ENCODE measurements at places on chromosomes 1 and 21.
A peak's percentile ranks its signal among the peaks of the same experiment; 100 is the strongest.

- DNase-seq, result no peak
These were observed 30.4 kb downstream of the TMEM63A start for GRCh38 chr1:225851805-225852204.

DNA sequence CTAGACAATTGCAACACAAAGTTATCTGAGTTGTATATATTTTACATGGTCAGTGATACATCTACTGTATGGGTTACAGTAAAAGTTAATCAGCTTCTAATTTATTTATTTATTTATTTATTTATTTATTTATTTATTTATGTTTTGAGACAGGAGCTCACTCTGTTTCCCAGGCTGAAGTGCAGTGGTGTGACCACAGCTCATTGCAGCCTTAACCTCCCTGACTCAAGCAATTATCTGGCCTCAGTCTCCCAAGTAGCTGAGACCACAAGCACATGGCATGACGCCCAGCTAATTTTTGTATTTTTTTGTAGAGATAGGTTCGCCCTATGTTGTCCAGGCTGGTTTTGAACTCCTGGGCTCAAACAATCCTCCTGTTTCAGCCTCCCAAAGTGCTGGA, 241.6 kb downstream of the PTPRC start:
- no peak for DNase-seq

- no peak for DNase-seq
These were observed 751.3 kb upstream of the NEGR1 start for GRCh38 chr1:73033640-73034039.

- no peak for DNase-seq
These were observed 70.8 kb upstream of the ARHGEF16 start for GRCh38 chr1:3383679-3384078.

DNA sequence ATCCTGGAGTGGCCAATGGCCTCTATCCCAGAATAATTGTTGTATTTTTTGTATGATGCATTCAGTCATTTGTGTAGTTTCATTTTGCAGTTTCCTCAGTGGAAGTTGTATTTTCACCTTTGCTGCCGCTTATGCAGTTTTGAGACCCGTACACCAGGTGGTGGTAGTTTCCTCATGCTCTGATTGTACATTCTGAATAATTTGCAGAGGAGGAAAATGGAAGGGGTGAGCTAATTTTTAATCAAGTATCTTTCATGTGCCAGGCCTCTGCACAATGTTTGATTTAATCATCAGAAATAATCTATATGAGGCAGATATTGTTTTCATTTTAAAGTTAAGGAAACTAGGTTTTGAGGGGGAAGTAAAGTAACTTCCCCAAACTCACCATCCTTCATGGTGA, 29.5 kb downstream of the HLX start:
- no peak for DNase-seq

DNA sequence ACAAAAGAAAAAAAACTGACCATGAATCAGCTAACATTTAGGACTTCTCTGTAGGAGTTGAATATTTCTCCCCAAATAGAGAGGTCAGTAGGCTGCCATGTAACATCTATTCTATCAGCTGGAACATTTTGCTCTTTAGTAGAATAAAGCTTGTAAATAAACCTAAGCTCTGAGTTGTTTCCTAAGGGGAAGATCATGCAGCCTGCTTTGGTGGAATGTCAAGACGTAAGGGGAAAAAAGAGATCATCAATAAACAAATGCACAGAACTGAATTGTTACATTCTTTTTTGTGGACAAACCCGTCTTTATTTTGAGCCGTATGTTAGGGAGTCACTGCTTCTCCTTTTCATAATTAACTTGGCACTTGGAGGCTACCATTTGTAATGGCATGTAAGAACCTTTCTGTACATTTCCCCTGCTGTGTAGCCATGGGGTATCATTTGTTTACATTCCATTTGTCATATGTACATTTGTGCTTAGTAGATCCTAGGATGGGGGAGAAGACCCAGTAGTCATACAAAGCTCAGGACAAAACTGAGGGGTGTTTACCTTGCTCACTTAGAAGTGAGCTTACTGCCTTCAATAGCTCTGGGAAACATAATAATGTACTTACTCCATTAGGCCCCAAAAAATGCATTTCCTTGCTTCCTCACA, 10.8 kb upstream of the PALMD start:
- no peak for DNase-seq

GRCh38 chr1:38536089-38536488, 323.5 kb downstream of the RRAGC start:
- DNase-seq, result no peak

DNA sequence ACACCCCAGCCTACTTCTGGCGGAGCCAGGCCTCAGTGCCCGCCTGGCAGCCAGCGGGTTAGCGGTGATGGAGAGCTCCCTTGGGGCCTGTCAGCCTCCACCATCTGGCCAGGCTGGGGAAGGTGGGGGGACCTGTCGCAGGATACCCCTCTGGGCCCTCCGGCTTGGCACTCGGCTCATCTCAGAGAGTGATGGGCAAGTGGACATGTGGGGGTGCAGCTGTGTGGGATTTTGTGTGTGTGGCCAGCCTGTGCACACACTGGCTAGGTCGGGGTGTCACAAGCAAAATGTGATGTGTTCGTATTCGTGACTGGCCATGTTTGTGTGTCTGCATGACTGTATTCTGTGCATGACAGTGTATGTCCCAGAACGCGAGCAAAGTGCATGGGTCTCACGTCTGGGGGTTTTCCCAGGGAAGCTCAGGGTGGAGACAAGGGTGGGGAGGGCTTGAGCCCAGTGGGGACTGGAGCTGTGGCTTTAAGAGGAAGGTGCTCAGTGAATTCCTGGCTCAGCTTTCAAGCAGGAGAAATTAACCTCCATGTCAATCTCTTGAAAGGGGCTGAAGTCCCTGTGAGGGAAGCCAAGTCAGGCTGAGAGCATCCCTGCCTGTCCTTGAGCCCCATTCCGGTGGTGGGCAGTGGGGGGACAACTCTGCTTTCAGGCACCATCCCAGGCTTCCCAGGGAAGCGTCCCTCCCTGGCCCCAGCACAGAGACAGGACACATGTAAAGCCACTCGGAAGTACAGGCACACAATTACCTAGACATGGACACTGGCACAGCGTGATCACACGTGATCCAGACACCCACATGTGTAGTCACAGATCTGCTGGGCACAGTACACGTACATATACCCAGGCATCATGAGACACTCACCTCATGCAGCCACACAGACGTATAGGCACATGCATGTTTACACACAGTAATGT, 21.1 kb upstream of the ADGRB2 start:
- peak; percentile 49 for DNase-seq

- peak; percentile 75 for DNase-seq
These were observed at the start of gene SYDE2 for GRCh38 chr1:85200463-85201339. Gene SYDE2, minus strand, starts transcription at chr1:85201016. Its CDS starts 20 bp downstream, at chr1:85200996.

DNA sequence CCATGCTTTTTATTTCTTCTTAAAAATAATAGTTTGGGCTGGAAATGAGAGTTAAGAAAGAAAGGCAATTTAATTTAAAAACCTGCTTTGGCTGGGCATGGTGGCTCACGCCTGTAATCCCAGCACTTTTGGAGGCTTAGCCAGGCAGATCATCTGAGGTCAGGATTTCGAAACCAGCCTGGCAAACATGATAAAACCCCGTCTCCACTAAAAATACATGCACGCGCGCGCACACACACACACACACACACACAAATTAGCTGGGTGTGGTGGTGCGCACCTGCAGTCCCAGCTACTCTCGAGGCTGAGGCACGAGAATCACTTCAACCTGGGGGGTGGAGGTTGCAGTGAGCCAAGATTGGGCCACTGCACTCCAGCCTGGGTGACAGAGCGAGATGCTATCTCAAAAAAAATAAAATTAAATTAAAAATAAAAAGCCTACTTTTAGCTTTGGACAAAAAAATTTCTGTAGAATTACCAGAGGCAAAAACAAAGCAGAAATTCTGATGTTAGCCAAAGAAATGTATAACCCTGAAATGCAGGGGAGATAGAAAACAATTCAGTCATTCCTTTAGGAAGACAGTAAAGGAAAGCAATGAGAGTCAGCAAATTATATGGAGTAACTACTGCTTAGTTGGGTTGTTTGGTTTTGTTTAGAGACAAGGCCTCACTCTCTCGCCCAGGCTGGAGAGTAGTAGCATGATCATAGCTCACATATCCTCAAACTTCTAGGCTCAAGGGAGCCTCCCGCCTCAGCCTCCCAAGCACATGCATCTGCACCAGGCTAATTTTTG, 15.7 kb upstream of the IPP start:
- no peak for DNase-seq

- no peak for DNase-seq
These were observed 33.7 kb upstream of the PLA2G2C start for GRCh38 chr1:20220036-20220435.

DNA sequence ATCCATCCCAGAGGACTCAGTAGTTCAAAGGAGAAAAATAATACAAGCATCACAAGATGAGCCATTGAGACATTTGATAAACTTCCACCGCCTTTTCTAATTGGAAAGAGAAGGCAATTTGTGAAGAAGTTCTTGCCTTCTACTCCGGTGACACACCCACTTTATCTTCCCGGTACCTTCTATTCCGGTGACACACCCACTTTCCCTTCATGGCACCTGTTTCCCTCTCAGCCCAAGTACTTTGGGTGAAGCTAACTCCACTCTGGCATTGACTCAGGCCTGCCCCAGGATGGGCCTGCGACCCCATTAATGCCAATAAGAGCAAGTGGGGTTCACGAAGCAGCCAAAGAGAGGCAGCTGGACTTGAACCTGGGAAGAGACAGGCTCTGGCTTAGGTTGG, 38.2 kb downstream of the CLDN14 start:
- no peak for DNase-seq

DNA sequence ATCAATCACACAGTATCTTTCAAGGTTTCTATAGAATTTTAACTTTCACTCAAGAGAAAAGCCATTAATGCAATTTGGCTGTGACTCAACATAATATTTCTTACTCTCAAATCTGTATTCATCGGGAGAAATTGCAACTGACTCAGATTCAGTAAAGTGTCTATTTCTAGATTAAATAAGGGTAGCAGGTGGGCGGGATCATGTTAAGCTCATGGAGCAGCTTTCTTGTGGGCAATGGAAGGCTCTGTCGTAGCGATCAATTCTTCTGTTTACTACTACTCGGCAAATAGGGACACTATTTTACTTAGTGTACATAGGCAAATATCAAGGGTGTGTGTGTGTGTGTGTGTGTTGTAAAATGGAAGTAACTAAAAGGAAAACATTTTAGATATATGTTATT, 423.6 kb upstream of the NEGR1 start:
- DNase-seq, result no peak

DNA sequence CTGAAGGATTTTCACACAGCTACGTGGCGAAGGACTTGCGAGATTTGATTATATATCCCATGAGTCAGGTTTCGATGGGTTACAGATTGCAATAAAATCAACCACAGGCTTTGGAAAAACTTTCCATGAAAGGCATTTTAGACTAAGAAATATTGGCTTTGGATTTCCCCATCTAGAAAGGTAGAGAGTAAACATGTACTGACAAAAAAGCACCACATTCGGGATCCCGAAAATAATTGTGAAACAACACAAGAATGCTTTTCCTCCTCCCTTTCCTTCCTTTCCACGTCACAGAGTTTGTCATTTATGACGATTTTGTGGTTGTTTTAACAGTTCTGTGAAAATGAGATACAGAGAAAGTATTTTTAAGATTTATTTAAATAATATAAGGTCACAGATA, 38.5 kb downstream of the TGFB2 start:
- DNase-seq, result no peak

- no peak for DNase-seq
These were observed 36.1 kb upstream of the TTC22 start for GRCh38 chr1:54837002-54837853.

GRCh38 chr1:183276386-183277080, 90.5 kb downstream of the LAMC2 start:
- DNase-seq, result no peak

GRCh38 chr1:169925505-169926482, 32.1 kb upstream of the SCYL3 start:
- no peak for DNase-seq

DNA sequence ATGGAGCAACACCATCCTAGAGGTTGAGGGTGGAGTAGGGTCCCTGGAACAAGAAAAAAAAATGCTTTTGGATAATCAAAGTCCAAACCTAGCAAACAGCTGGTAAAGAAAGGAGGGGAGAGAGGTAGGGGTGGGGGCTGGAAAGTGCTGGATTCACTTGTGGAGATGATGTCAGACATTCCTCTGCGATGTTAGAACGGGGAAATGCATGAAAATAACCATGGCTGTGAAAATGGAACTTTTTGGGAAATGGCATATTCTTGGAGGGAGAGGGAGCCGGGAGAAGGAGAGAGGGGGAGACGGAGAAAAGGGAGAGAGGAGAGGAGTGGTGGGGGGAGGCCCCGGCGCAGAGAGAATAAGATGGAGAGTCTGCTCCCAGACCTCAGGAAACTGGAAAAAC, 53.6 kb downstream of the OLFML2B start:
- DNase-seq, result no peak

- DNase-seq, result no peak
These were observed 10.4 kb upstream of the VSIG8 start for GRCh38 chr1:159872891-159873290.

DNA sequence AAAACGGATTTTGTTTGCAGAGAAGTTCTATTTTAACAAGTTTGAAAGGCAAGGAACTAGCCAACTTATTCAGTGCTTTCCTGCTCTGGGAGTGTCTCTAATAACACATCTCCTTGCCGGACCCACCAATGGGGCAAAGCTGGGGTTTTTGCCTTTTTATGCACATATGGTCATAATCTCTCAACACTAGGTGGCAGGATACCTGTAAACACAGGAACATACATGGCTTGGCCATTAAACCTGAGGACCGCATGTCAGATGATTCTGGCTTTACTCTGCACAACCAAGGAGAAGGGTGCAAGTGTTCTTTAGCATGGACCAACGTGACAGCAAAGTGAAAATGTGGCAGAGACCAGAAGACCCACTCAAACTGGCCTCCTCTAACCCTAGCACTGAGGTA, 4.9 kb downstream of the TMEM9 start:
- DNase-seq, result no peak

- DNase-seq, result no peak
These were observed 37.5 kb downstream of the CTNNBIP1 start for GRCh38 chr1:9872430-9873165.

GRCh38 chr1:201916649-201917249, 28.1 kb downstream of the SHISA4 start:
- no peak for DNase-seq

DNA sequence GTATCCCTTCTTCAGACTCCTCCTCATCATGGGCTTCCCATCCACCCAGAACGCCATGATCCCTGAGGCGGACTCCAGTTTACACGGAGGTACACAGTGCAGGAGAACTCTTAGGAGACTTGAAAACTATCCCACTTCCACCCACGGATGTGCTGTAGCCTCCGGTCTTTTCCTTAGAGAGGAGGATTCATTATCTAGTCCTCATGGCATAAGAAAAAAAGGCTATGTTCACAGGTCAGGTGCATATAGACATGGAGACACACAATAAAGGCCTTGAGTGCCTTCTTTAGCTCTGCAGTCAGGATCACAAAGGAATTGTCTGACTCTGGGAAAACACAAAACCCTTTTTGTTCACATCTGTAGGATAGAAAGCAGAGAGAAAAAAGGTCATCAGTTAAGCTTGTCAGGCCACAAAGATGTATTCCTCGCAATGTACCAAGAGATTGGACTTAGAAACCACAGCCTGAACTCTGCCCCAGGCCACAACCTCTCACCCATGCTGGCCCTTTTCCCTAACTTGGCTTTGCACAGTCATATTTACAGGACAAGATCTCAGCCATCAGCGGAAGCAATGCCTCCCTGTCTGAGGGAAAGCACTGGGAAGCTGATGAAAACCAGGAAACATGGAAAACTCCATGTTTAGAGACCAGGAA, 9.0 kb downstream of the CRP start:
- no peak for DNase-seq

GRCh38 chr21:45405819-45406762, 1.1 kb downstream of the COL18A1 start:
- no peak for DNase-seq

- DNase-seq, result peak; percentile 86
These were observed 779 bp downstream of the SON start for GRCh38 chr21:33543505-33544129.

GRCh38 chr1:89608984-89609725, 23.8 kb upstream of the LRRC8C start:
- no peak for DNase-seq

All from glutamatergic neuron (in vitro differentiated cells).